ENCODE measurements at places on chromosomes 2 and 18.

GRCh38 chr18:42048158-42048557, 93.1 kb downstream of the PIK3C3 start:
- H3K27me3 ChIP-seq, result no peaks in the 10 kb centered on the region
- no peaks in the 10 kb centered on the region for H3K4me1 ChIP-seq
- no peak for DNase-seq
- H3K36me3 ChIP-seq, result peaks cover 6% of the 10 kb centered on the region
- no peak overlapping the region for H3K4me3 ChIP-seq

DNA sequence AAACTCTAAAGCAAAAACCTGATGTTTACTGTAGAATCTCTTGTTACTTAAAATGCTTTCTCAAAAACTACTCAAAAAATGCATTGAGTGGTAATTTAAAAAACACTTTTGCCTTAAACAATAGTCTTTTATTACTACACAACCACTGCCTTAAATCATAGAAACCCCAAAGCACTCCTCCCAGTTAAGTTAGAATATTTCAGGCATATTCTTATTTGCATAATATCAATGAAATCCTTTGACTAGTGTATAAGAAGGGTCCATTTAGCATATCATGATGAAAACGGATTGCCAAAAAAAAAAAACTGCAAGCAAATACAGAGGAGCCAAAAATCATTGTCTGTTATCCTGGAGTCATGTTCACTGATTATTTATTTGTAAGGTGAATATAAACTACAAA, 119.2 kb downstream of the PTPRM start:
- H3K36me3 ChIP-seq, result no peaks in the 10 kb centered on the region
- H3K27ac ChIP-seq, result no peak overlapping the region
- DNase-seq, result no peak

DNA sequence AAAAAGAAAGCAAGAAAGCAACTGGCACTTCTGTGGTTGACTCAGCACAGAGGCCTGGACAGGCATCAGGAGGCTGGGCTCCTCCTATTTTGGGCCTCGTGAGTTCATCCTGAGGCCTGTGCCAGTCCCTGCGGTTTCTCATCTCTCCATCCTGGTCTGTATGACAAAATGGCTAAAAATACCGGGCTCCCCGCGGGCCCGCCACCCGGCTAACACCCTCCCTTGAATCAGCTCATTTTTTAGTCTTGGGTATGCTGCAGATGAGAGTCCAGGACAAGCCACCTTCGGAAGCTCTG, 62.3 kb upstream of the YWHAQ start:
- H3K36me3 ChIP-seq, result no peaks in the 10 kb centered on the region
- DNase-seq, result peak; percentile 86
- no peaks in the 10 kb centered on the region for H3K27me3 ChIP-seq
- H3K4me1 ChIP-seq, result no peaks in the 10 kb centered on the region

DNA sequence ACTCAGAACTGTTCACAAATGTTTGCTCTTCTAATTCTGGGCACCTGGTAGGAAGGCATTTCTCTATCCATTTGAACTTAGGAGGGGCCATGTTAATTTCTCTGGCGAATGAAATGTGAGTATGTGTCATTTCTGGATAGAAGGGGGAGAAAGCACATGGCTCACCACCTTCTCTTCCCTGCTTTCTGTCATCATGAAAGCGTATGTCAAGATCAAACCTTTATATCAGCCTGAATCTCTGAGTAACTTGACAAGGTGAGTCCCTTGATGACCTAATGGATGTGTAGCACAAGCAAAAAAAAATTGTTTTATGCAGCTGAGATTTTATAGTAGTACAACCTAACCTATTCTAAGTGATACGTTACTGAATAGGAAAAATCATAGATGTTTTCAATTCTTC, 12.1 kb upstream of the LCT start:
- no peaks in the 10 kb centered on the region for H3K36me3 ChIP-seq
- H3K4me1 ChIP-seq, result no peaks in the 10 kb centered on the region
- no peak overlapping the region for H3K27ac ChIP-seq

DNA sequence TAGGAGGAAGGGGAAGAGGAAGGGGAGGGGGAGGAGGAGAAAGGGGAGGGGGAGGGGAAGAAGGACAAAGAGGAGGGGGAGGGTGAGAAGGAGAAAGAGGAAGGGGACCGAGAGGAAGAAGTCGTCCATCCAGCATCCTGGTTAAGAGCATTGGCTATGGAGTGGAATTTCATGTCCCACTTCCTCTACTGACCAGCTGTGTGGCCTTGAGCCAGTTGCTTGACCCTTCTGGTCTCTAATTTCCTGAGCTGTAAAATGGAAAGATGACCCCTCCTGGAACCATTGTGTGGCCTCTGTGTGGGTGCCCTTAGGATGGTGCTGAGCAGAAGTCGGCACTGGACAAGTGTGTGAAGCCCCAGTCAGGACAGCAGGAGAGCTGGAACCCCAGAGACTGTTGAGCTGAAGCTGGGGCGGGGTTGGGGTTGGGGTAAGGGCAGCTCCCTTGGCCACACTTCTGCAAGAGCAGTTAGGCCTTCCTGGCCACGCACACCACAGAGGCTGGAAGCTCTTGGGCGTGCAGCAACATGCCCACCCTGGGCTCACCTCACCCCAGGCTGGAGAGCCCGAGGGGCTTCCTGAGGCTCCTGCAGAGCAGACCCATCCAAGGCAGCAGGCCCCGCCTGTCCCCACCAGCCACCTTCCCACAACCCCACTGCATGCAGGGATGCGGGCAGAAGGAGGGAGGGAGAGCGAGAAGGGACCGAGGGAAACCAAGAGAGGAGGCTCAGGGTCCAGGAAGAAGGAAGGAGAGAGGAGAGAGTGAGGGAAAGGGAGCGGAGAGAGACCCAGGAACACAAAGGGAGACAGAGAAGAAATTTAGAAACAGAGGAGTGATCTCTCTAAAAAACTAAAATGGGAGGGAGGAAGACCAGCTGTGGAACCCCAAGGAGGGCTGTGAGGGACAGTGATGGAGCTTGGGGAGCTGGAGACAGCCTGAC, 16.2 kb downstream of the ADRA2B start:
- no peaks in the 10 kb centered on the region for H3K4me1 ChIP-seq
- DNase-seq, result peak; percentile 45
- no peak overlapping the region for H3K4me3 ChIP-seq
- no peaks in the 10 kb centered on the region for H3K36me3 ChIP-seq

- H3K36me3 ChIP-seq, result no peaks in the 10 kb centered on the region
- DNase-seq, result peak; percentile 92
- H3K27ac ChIP-seq, result peak within 1 kb of the TSS; percentile 91
- H3K4me3 ChIP-seq, result peak within 1 kb of the TSS; percentile 92
- H3K27me3 ChIP-seq, result no peaks in the 10 kb centered on the region
- peaks cover 31% of the 10 kb centered on the region for H3K4me1 ChIP-seq
These were observed at the start of gene BIN1 for GRCh38 chr2:127106991-127107621. TSS of gene BIN1 (minus strand) at chr2:127107154. CDS start at chr2:127106943, 211 bp downstream.

GRCh38 chr18:35479911-35480586, 17.7 kb downstream of the INO80C start:
- H3K4me3 ChIP-seq, result no peak overlapping the region
- H3K27me3 ChIP-seq, result no peaks in the 10 kb centered on the region
- H3K27ac ChIP-seq, result peak overlapping the region; percentile 49
- no peaks in the 10 kb centered on the region for H3K36me3 ChIP-seq

DNA sequence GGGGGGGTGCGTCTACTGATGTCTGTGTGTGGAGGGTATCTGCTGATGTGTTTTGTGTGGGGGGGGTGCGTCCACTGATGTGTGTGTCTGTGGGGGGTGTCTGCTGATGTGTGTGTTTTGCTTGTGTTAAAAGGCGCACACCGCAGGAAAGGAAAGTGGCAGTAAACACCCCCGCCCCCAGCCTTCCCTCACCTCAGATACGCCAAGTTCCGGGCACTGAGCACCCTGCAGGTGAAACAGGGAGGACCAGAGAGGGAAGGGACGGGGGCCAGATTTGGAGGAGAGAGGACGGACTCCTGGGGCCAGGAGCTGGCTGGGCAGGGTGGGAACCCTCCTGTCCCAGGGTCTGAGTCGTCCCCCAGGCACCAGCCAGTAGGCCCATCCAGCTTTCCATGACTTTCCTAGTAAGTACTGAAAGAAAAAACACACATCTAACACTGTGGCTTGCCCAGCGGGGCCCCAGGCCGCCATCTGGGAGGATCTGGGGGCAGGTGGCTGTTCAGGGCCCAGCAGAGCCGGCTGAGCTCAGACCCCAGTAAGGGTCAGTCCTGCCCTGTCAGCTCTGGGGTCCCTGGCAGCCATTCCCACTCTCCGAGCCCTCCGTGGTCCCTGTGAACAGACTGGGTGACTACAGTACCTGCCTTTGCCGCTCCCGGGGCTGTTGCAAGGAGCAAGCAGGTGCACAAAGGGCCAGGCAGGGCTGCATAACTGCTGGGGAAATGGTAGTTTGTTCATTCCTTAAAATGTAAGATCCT, 126.9 kb downstream of the NFATC1 start:
- H3K36me3 ChIP-seq, result no peaks in the 10 kb centered on the region
- H3K4me3 ChIP-seq, result no peak overlapping the region
- DNase-seq, result peak; percentile 64
- H3K4me1 ChIP-seq, result peaks cover 16% of the 10 kb centered on the region

- no peak for DNase-seq
- H3K27ac ChIP-seq, result no peak overlapping the region
- H3K4me3 ChIP-seq, result no peak overlapping the region
- no peaks in the 10 kb centered on the region for H3K27me3 ChIP-seq
- H3K4me1 ChIP-seq, result peaks cover 23% of the 10 kb centered on the region
These were observed 25.6 kb downstream of the ARHGAP28 start for GRCh38 chr18:6755107-6755506.

GRCh38 chr2:215313255-215313613, 1.4 kb downstream of the ATIC start:
- H3K27me3 ChIP-seq, result no peaks in the 10 kb centered on the region
- H3K36me3 ChIP-seq, result no peaks in the 10 kb centered on the region
- no peak overlapping the region for H3K27ac ChIP-seq
